Activated T-helper 1 cell treated with anti-CD3 and anti-CD28 coated beads, Interleukin-12 subunit alpha, Interleukin-12 subunit beta, Interleukin-2, Interleukin-4 antibody, amounts not matched to agents 30 ng/mL and 10 ng/mL and 1 ng/mL, durations not matched to agents 14 hours and 24 hours and 36 hours (primary cell): ENCODE measurements at places on chromosomes 4 and X. TPM values are rescaled to one million over a fixed set of nuclear protein-coding genes. Genes with fewer than 3 reads are reported as not detected.
A peak's percentile ranks its signal among the peaks of the same experiment; 100 is the strongest.

ARMCX2 gene
- 2.9 and 6.1 TPM in 2 replicates for total RNA-seq

RHOXF1 gene
- not detected in 2 replicates for total RNA-seq

WNK3 gene
- total RNA-seq: 0.02 and 0.16 TPM in 2 replicates

- DNase-seq: no peak
Measured at GRCh38 chr4:48162162-48162561, 28.1 kb upstream of the TXK start.

- no peak for DNase-seq
Measured at GRCh38 chrX:23364416-23364815, 29.8 kb downstream of the PTCHD1 start.

GRCh38 chrX:135544338-135544948 is 24.0 kb downstream of the INTS6L start:
- no peak for DNase-seq

GRCh38 chrX:153667956-153668396 is 5.6 kb downstream of the PNCK start:
- DNase-seq: peak; percentile 57

CENPI gene
- 11.4 and 13.1 TPM in 2 replicates for total RNA-seq

DNA sequence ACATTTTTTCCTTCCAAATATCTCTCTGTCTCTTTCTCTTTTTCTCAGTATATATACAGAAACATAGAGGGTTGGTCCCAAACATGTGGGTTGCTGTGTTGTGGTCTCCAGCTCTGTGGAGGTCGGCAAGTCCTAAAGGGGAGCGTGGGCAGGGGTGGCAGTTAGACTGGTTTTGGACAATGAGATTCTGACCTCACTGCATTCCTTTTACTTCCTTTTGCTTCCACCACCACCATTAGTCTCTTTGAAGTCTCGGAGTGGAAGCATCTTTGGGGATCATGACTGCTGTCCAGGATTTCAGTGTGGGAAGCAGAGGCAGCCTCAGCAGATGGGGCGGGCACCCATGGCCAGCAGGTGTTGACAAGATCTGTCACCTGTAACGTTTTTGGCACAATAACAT is 1091.8 kb downstream of the RAPGEF2 start:
- DNase-seq: no peak

- DNase-seq: no peak
Measured at GRCh38 chr4:152870606-152871005, 65.5 kb upstream of the FHDC1 start.

DNA sequence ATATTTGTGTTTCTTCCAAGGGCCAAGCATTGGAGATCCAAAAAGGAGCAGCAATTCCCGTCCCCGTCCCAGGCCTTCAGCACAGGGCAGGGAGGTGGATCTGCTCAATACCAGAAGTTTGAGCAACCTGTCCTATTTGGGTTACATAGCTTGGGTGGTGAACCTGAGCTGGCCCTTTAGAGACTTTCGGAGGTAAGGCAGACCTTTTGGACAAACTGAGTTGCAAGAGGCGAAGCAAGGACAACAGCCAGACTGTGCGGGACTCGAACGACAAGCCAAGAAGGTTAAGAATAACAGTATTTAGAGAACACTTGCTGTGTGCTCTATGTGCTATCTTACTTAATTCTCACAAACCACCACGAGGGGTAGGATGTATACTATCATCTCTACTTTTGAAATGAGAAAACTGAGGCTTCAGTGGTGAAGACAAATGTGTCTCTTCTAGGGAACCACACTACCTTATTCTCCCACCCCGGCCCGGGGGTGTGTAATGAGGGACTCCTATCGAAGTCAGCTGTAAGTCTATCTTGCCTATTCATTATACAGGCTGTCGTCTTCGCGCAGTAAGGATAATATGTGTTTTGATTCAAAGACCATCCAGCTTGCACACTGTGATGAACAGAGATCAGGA is 1.3 kb downstream of the NOP14 start:
- peak; percentile 42 for DNase-seq

GRCh38 chr4:16608123-16608522 is 290.3 kb downstream of the LDB2 start:
- DNase-seq: no peak

PAGE2 gene
- not detected in 2 replicates for total RNA-seq
